Epithelial cell of proximal tubule (primary cell): ENCODE measurements at places on chromosomes 12 and 14. TPM values are rescaled to one million over a fixed set of nuclear protein-coding genes. Genes with fewer than 3 reads are reported as not detected.

Gene CAPZA3
- not detected in 2 replicates for total RNA-seq

Gene TMED8
- 9.9 and 10.1 TPM in 2 replicates for total RNA-seq

Gene ARHGEF25
- total RNA-seq: 1.3 and 6.2 TPM in 2 replicates

Gene DHH
- total RNA-seq: 0.14 and 0.52 TPM in 2 replicates

Gene NR1H4
- not detected in 2 replicates for total RNA-seq

Gene NANOG
- not detected in 2 replicates for total RNA-seq

Gene SLC25A47
- not detected in 2 replicates for total RNA-seq

Gene EIF2B1
- total RNA-seq: 88.8 and 135 TPM in 2 replicates

Gene CLEC1B
- total RNA-seq: not detected in 2 replicates

Gene FBLN5
- total RNA-seq: 2.2 and 4.8 TPM in 2 replicates

Gene REP15
- total RNA-seq: 3.6 TPM in 1 of 2 replicates, not detected in the other

Gene PRB2
- not detected in 2 replicates for total RNA-seq

Gene PRR4
- total RNA-seq: 0.29 and 1.2 TPM in 2 replicates

Gene ZNF84
- total RNA-seq: 9.2 and 11.4 TPM in 2 replicates

Gene HSPA2
- total RNA-seq: 23.9 and 25.6 TPM in 2 replicates

Gene RPGRIP1
- 0.07 TPM in 1 of 2 replicates, not detected in the other for total RNA-seq

Gene MUCL1
- not detected in 2 replicates for total RNA-seq

Gene GDF3
- not detected in 2 replicates for total RNA-seq

Gene ZC3H10
- total RNA-seq: 1.8 and 2.7 TPM in 2 replicates

Gene PARP11
- 2.5 and 3.6 TPM in 2 replicates for total RNA-seq

Gene TSPAN11
- 0.29 and 1.3 TPM in 2 replicates for total RNA-seq

Gene RASSF8
- 19.4 and 29.6 TPM in 2 replicates for total RNA-seq

Gene SDR9C7
- not detected in 2 replicates for total RNA-seq

Gene SOAT2
- not detected in 2 replicates for total RNA-seq

Gene LIN7A
- total RNA-seq: 2.2 and 2.3 TPM in 2 replicates

Gene OTOGL
- total RNA-seq: not detected in 2 replicates

Gene TAMALIN
- 1.7 and 2.9 TPM in 2 replicates for total RNA-seq

Gene OASL
- 0.12 and 0.29 TPM in 2 replicates for total RNA-seq

Gene KRT5
- total RNA-seq: not detected in 2 replicates

Gene STAC3
- total RNA-seq: not detected in 2 replicates

Gene TMEM132D
- total RNA-seq: 0.06 and 0.22 TPM in 2 replicates

Gene CD69
- total RNA-seq: 0.12 and 1.4 TPM in 2 replicates

Gene RNASE7
- 0.86 TPM in 1 of 2 replicates, not detected in the other for total RNA-seq

Gene KRT6A
- total RNA-seq: 0.29 TPM in 1 of 2 replicates, not detected in the other
